Left lobe of liver (tissue), 2 donors: ENCODE measurements at places on chromosomes 2 and 18. TPM values are rescaled to one million over a fixed set of nuclear protein-coding genes. Genes with fewer than 3 reads are reported as not detected.

SMYD5 gene
- total RNA-seq, result 6.0 TPM

CPS1 gene
- total RNA-seq, result 1,770 TPM

EMILIN1 gene
- total RNA-seq, result 16.0 TPM

SANBR gene
- 2.0 TPM for total RNA-seq

SP9 gene
- not detected for total RNA-seq

EFHD1 gene
- 27.3 TPM for total RNA-seq

PIGN gene
- total RNA-seq, result 13.5 TPM

SERPINB4 gene
- total RNA-seq, result not detected

ANKRD44 gene
- total RNA-seq, result 7.9 TPM

PRKCE gene
- 8.4 TPM for total RNA-seq

NCKAP1 gene
- 32.2 TPM for total RNA-seq

STPG4 gene
- total RNA-seq, result not detected

BOK gene
- 95.8 TPM for total RNA-seq

GLI2 gene
- total RNA-seq, result 0.30 TPM

GLB1L gene
- total RNA-seq, result 3.1 TPM

AOX1 gene
- total RNA-seq, result 1,212 TPM

SIX2 gene
- not detected for total RNA-seq

NEU2 gene
- not detected for total RNA-seq

GPR45 gene
- not detected for total RNA-seq

LOXL3 gene
- total RNA-seq, result 0.86 TPM

GRCh38 chr18:54222922-54223567 is 1.4 kb downstream of the MBD2 start:
- no peak for DNase-seq

DNA sequence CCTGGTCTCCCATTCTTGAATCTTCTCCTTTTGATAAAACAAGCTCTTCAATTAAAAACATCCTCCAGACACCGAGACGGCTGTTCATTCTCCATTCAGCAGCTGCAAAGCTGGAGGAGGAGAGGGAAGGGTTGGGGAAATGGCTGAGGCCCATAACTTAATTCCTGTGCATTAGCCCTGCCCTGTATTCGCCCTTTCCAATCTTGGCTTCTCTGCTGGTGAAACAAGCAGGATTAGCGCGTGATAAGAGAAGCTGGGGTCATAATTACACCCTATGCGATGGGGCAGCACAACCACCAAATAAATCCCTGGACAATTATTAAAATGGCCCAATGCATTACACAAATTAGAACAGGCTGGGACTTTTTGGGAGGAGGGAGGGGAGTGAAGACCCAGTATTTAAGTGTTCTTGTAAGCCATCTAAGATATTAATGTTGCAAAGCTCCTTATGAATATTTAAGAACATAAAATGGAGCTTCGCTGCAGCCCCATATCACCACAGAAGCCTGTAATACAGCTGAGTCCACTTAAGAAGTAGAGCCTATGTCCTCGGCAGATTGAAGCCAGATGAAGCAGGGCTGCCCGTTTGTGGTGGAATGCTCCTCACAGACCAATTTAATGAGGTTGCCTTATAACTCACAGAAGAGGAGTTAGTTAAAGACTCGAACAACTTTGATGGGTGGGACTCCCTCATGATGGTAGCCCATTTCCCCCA is 176.6 kb upstream of the SKOR2 start:
- no peak for DNase-seq

GRCh38 chr2:128504246-128505149 is 185.8 kb upstream of the HS6ST1 start:
- DNase-seq, result no peak

GRCh38 chr2:205754924-205755321 is 72.6 kb downstream of the NRP2 start:
- DNase-seq, result no peak

- DNase-seq, result peak; percentile 52
Observed at GRCh38 chr2:29923110-29923721, 1.8 kb upstream of the ALK start.

GRCh38 chr2:187956906-187957534 is 334.7 kb upstream of the GULP1 start:
- no peak for DNase-seq

DNA sequence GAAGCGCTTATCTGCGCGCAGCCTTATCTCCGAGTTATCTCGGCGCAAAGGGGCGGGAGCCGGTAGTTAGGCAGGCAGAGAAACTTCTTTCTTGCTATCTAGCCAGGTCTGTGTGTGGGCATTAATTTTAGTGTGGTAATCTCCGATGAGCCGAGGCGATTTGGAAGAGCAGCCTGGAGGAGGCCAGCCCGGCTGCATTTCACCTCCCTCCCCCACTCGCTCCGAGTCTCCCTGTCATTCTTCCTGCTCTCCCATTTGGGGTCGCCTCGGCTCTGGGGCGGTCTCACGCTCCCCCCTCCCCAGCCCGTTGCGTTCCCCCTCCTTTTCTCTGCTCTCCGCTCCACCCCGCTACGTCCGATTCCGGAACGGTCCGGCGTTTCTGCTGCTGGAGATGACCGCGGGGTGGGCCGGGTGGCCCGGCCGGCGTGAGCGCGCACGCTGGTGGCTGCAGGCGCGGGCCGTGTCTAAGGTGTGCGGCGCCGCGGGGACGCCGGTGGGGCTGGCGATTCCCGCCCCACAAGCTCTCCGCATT is 566 bp downstream of the GATA6 start:
- peak; percentile 62 for DNase-seq

- no peak for DNase-seq
Observed at GRCh38 chr2:171595896-171596295, 73.6 kb downstream of the CYBRD1 start.

GRCh38 chr18:34562252-34562870 is 147.7 kb upstream of the DTNA start:
- no peak for DNase-seq

DNA sequence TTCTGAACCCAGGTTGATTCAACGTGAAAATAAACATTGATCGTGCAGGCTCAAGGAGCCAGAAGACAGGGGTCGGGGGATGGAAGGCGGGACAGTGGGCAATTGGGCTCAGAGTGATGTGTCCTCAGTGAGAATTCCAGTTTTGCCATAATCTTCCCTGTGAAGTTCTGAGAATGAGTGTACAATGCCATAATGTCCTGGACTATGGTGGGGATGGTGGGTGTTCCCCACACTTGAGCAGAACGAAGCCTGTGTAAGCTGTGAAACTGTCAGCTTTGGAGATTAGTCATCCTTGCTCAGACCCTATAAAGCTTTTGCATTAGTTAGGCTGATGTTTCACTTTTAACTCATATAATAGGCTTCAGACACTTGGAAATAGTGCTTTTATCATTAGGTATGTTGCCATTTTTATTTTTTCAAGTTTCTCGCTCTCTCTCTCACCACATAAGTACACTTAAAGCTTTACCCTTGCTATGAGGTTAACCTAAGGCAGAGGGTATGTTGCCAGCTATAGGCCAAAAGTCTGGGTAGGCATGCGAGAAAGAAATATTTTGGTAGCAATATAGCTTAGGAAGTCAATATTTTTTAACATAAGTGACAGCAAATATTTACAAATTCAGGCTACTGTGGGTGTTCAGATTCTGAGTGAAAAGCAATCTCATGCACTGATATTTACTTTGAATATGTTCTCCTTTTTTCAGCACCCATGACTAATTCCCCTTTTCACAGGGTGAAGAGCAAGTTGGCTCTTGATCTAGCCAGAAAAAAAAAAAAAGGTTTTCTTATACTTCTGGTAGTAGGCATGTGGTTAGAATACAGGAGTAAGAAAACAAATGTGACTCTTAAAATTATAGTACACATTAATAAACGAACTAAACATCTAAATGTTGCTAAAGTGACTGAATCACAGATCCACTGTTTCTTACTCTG is 47.2 kb downstream of the CDC42EP3 start:
- no peak for DNase-seq

DNA sequence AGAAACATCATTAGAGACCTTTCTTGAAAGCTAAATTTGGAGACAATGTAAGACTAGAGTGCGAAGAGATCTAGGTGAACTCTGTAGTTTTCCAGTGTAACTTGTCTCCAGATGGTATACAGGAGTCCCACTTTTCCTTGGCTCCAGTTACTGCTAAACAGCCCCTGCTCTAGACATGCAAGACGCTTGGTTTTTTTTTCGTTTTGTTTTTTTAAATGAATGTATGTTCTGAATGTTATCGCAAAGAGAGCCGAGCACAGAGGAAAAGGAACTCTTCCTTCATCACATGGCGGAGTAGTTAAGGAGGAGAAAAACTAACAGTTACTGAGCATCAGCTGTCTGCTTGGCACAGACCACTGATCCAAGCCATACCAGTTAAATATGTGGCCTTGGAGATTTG is 2.4 kb downstream of the RALB start:
- no peak for DNase-seq

DNA sequence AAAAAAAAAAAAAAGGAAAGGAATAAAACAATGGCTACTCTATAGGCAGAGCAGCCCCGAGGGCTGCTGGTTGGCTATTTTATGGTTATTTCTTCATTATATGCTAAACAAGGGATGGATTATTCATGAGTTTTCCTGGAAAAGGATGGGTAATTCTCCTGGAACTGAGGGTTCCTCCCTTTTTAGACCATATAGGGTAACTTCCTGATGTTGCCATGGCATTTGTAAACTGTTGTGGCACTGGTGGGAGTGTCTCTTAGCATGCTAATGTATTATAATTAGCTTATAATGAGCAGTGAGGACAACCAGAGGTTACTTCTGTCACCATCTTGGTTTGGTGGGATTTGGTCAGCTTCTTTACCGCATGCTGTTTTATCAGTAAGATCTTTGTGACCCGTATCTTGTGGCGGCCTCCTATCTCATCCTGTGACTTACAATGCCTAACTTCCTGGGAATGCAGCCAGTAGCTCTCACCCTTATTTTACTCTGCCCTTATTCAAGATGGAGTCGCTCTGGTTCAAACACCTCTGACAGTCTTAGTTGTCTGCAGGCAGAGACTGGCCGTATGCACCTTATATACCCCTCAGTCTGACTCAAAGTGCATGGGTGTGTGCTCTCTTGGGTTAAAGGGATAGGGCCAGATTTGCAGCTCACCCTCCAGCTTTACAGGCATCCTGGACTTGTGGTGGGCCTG is 57.7 kb downstream of the HAUS1 start:
- no peak for DNase-seq

- no peak for DNase-seq
Observed at GRCh38 chr2:152651834-152652233, 65.4 kb downstream of the PRPF40A start.

DNA sequence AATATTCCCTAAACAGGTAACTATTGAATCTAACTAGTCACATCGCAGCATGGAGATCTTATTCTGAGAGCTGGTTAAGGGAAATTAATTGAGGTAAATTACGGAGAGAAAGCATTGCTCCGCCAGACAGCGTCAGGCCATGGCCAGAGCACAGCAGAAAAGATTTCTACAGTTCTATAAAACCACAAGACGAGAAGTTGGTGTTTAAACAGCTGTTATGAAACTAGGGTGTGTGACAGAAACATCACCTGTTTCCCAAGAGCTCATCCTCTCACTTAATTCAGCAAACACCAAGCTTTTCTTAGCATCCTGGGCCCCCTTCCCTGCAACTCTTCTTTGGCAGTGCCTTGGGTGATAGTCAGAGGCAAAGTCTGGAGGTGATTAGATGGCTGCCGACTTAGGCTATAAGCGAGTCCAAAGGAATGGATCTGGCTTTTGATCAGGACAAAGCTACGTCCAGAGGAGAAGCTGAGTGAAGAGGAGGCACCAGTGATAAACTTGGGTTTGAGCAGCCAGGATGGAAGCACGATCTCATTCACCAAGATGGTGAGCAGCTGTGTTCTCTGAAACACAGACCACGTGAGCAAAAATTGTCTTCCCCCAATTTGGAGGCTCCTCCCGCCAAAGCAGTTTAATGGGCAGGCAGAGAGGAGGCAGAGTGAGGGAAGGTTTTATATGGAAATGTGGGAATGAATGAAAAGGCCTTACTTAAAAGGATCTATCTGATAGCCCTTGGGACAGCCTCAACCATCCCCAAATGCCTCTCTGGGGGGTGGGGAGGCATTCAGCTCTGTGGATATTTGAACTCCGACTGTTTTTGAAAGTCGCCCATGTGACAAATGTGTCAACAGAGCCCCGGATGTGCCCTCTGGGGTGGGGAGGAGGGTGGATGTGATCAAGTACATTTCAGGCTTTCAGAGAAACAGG is 57.8 kb downstream of the PKDCC start:
- DNase-seq, result peak; percentile 61

- DNase-seq, result no peak
Observed at GRCh38 chr2:64581018-64581417, 56.9 kb downstream of the AFTPH start.

- DNase-seq, result no peak
Observed at GRCh38 chr2:107088156-107088555, 202.2 kb upstream of the ST6GAL2 start.

DNA sequence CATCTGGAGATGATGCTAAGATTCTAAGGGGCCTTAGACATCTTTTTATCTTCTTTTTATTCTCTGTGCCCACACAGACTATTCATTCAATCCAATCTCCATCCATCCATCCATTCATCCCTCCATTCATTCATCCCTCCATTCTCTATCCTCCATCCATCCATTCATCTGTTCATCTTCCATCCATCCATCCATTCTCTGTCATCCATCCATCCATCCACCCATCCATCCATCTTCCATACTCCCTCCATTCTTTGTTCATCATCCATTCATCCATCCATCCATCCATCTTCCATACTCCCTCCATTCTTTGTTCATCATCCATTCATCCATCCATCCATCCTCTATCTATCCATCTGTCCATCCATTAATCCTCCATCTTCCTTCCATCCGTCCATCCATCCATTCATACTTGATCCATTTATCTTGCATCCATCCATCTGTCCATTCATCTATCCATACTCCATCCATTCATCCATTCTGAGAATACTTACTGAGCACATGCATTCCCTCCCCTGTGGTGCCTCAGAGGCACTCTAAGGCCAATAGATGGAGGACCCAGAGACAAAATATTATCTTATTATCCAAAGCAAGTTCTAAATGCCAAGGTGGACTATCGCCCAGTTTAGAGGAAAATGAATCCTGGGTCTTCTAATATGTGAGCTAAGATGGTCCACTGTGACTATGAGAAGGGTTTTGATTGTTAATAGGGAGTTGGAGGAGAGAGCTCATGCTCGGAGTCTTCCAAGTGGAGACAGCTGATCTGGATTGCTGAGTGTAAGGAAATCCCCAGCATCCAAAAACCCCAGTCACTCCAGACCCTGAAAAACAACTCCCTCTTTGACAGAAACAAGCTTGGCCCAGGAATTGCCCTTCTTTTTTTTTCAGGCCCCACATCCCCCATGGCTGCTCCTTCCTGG is 152.6 kb upstream of the MYCN start:
- no peak for DNase-seq
